ENCODE measurements at places on chromosomes 3 and 15.
A peak's percentile ranks its signal among the peaks of the same experiment; 100 is the strongest.

DNA sequence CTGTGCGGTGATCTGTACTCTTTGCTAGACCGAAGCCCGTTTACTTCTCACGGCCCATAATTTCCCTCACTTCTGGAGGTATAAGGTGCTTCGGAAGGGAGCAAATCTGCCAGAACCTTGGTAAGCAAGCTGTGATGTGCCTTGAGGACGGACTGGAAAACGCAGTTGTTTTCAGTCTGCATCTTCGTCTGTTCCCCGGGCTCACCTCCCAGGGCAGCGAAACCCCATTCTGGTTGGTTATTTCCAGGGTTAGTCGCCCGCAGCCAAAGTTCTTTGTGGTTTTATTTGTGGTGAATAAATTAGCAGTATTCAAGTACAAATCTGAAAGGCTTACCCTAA is 401 bp downstream of the RAMAC start:
- no peak for DNase-seq

DNA sequence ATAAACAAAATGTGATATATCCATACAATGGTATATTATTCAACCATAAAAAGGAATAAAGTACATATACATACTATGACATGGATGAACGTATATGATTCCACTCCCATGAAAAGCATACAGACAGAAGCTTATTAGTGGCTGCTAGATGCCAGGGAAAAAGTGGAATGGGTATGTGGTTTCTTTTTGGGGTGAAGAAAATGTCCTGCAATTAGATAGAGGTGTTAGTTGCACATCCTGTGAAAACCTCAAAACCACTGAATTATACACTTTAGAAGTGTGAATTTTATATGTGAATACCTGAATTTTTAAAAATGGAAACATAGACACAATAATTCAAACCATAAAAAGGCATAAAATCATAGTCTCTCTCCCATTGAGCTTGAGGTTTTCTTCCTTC is 11.2 kb downstream of the DENND6A start:
- DNase-seq: no peak

GRCh38 chr3:98565843-98566242 is 27.6 kb downstream of the CPOX start:
- DNase-seq: no peak

DNA sequence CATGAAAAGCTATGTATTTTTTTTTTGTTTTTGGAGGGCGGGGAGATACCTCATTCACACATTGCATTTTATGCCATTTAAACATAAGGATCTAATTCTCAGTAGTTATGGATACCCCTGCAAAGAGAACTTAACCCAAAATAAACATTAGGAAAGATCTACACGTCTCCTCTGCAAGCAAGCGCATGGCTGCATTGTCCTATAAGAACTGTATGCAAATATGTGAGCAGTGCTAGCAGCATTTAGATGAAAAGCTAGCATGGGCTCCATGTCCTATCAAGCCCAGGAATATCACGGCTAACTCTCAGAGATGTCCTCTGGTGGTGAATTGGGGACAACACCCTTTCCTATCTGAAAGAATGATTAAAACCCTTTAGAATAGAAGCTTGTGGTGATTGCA is 292.8 kb downstream of the MEX3B start:
- no peak for DNase-seq

DNA sequence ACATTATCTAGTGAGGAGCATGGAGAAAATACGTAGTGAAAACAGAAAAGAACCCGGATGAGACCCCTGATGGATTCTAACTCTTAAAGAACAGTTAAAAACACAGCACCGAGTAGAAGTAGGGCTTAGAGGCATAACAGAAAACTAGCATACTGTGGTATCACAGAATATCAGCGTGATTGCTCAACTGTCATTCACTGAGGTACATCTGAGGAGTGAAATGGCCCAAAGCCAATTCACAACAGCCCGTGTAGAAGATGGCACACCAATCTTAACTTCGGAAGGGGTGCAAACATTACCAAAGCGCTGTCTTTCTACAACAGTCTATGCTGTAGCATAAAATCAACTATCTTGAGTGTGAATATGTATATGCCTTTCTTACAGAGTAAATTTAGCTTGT is 1.8 kb downstream of the CLASP2 start:
- DNase-seq: no peak

DNA sequence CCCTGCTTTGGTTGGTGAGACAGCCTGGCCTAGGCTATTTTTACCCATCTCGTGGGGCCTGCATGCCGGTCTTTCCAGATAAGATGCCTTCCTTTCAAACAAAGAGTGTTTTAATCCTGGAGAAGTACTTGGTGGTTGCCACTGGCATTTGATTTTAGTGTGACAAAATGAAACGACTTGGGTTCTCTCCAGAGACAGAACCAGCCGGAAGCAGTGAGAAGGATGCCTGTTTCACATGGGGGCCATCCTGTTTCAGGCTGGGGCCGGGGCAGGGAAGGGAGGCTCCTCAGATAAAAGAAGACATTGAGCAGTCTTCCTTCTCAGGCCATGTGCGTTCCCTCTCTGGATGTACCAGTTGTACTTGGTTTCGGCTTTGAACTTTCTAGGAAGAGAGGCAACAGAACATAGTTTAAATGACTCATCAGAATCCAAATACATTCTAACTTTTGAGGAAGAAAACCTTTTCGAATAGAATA is 74.9 kb downstream of the TOP2B start:
- no peak for DNase-seq

DNA sequence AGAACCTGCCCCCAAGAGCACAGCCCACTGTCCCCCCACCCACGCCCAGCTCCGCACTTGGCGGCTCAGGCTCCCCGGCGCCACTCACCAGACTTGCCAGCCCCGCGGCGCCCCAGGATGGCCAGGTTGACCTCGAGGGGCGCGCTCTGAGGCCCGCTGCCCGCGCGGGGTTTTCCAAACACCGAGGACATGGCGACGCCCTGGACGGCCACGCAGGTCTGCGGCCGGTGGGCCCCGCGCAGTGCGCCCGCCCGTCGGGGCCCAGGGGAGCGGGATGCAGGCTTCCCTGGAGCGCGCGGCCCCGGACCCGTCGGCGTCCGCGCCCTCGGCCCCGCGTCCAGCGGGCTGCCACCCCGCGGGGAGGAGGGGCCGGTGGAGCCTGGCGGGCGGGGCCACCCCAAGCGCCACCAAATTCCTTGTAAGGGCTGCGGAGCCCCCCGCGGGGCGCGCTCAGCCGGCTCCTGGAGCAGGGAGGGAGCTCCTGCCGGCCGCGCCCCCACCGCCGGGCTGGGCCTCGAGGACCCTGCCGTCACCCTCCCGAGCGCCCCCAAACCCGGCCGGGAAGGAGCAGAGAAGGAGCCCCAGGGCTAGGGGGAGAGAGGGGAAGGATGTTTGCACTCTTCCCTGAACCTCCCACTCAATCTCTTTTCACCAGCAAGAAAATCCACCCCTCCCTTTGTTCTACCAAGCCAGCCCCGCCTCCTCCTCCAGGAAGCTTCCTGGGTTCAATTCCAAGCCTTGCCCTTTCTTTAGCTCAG is at the start of gene RASL12:
Gene RASL12, minus strand, starts transcription at position 347 of the 758 bp plus-strand sequence. Its CDS starts 156 bp downstream, at position 191.
- DNase-seq: no peak

DNA sequence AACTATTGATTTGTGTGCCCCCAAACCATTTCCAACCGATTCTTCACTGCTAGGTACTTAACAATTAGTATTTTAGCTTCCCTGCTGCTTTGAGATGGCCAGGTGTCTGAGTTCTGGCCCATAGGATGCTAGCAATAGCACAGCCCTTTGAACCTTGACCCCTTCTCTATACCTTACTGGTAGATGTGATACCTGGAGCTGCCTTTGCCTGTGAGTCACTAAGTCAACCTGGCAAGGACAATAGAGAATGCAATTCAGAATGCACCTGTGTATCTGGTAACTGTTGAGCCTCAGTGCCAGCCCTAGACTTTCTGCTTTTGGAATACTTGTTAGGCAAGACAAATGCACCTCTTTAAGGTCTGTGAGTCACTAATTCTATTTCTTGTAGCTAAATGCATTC is 467.4 kb downstream of the GRM7 start:
- DNase-seq: no peak

DNA sequence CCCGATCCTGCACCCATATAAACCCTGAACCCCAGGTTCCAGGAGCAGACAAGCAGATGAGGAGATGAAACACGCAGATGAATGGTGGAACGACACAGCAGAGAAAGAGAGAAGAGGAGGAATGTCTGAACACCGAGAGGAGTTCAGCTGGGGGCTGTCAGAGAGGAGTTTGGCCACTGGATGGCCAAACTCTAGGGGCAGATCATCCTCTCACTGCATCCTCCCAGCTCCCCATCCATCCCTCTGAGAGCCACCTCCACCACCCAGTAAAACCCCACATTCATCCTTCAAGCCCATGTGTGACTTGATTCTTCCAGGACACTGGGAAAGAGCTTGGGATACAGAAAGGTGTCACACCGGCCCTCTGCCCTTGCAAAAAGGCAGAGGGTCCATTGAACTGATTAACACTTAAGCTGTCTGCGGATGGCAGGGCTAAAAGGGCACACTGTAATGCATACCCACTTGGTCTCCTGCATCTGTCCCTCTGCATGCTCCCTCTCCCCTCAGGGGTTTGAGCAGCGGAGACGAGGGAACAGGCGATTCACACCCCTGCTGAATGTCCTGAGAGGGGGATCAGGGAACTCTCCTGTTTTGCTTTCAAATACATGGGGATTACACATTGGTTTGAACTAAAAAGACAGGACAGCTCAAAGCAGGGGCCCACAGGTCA is 53.8 kb downstream of the TMED3 start:
- no peak for DNase-seq

- DNase-seq: no peak
These were observed 1185.8 kb upstream of the ALCAM start for GRCh38 chr3:104180906-104181305.

DNA sequence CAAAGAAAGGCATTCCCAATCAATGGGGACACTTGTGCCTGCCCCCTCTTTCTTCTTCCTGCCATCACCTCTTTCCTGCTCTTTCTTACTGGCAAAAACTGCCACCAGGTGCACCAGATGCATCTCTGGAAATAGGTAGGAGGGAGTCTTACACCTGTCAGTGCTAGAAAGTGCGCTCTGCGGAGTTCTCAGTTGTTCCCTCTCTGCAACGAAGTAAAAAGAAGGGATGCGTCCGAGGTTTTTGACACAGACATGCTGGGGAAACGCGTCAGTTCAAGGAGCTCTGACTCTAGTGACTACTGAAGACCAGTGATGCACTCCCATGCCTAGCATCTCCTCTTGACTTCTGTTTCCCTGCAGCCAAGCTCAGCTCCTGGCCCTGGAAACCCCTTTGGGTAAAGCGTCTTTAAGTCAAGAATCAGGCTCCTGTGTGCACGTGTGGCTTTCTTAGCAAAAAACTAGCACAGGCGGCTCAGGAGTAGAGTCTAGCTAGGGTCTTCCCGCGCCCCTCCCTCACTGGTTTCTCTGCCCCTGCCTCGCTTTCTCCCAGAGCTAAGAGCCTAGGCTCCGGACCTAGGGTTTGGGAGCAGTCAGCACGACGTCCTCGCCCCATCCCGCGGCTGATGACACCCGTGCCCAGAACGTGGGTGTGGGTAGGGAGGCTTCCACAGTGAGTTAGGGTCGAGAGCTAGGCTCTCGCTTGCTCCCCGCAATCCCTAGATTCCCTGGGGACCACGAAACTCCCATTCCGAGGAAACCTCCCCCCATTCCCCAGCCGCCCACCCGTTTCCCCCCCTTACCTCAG is 564 bp upstream of the GRM7 start:
- DNase-seq: no peak

GRCh38 chr15:74982183-74982582 is 13.2 kb upstream of the SCAMP5 start:
- DNase-seq: no peak

GRCh38 chr3:59878038-59878427 is 828.2 kb upstream of the CFAP20DC start:
- DNase-seq: no peak

GRCh38 chr15:51349156-51349844 is 7.8 kb downstream of the GLDN start:
- no peak for DNase-seq

DNA sequence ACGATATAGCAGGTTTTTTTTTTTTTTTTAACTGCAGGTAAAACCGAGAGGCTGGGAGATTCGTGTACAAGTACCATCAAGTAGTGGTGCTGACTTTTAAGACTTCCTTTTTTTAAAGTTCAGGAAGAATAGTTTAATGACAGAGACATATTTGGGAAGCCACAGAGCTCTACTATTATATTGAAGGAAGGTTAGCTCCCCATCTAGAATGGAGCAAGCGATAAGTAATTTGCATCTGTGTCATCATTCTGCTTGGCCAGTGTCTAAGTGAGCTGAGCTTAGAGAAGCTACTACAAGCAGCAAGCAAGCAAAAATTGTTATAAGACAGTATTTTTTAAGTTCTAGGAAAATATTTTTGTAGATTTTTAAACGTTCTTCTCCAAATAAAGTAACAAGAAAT is 203.2 kb downstream of the ATP8B4 start:
- no peak for DNase-seq

DNA sequence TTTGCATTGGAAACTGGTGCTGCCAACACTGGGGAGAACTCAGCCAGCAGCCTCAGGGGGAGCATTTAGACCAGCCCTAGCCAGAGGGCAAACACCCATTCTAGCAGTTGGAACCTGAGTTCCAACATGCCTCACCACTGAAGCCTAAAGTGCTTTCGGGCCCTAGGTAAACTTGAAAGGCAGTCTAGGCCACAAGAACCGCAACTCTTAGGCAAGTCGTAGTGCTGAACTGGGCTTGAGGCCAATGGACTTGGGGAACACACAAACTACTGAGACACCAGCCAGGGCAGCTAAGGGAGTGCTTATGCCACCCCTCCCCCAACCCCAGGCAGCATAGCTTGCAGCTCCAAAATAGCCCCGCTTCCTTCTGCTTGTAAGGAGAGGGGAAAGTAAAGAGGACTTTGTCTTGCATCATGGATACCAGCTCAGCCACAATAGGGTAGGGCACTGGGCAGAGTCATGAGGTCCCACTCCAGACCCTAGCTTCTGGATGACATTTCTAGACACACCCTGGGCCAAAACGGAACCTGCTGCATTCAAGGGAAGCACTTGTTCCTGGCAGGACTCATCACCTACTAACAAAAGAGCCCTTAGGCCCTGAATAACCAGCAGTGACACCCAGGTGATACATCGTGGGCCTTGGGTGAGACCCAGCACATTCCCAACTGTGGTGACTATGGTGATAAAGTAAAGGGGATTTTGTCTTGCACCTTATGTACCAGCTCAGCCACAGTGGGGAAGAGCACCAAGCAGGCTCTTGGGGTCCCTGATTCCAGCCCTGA is 37.3 kb upstream of the TEX9 start:
- DNase-seq: no peak

- peak; percentile 46 for DNase-seq
These were observed 101.4 kb downstream of the FNDC3B start for GRCh38 chr3:172140499-172141391.

GRCh38 chr15:74955796-74956647 is 550 bp downstream of the RPP25 start:
- peak; percentile 64 for DNase-seq

DNA sequence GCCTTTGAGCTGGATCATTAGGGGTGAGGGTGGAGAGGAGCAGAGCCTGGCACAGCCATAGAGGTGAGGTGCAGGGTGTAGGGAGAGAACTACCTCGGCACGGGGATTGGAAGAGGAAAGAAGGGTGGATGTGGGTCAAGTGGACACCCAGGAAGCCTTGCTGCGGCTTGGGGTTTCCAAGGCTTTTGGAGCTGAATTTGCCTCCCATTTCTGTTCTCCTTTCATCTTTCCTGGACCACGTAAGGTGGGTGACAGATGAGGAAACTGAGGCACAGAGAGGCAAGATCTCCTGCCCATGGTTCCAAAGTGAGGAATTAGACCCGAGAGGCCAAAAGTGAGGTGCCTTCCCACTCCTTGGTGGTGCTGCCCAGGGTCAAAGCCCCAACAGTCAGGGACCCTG is 35.4 kb upstream of the SFMBT1 start:
- DNase-seq: no peak

Data from liver (tissue), 10 donors.